ENCODE measurements at places on chromosomes 6 and 20.

GRCh38 chr6:108432792-108433191, 127.9 kb upstream of the FOXO3 start:
- DNase-seq: no peak

- no peak for DNase-seq
Measured at GRCh38 chr6:28953585-28954258, 29.9 kb upstream of the TRIM27 start.

DNA sequence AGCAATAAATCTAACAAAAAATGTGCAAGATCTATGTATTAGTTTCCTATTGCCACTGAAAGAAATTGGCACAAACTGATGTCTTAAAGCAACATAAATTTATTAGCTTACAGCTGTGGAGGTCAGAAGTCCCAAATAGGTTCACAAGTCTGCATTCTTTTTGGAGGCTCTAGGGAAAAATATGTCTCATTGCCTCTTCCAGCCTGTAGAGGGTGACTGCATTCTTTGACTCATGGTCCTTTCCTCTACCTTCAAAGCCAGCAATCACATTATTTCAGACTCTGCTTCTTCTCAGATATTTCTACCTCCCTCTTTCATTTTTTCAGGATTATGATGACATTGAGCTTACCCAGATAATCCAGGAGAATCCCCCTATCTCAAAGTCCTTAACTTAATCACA, 1531.1 kb downstream of the KHDRBS2 start:
- no peak for DNase-seq

- DNase-seq: no peak
Measured at GRCh38 chr6:131572686-131573415, at the start of gene ARG1. Gene ARG1 (plus strand): TSS chr6:131573226. CDS start chr6:131573283, 57 bp downstream.

GRCh38 chr20:5430670-5431069, 113.9 kb upstream of the PROKR2 start:
- no peak for DNase-seq

DNA sequence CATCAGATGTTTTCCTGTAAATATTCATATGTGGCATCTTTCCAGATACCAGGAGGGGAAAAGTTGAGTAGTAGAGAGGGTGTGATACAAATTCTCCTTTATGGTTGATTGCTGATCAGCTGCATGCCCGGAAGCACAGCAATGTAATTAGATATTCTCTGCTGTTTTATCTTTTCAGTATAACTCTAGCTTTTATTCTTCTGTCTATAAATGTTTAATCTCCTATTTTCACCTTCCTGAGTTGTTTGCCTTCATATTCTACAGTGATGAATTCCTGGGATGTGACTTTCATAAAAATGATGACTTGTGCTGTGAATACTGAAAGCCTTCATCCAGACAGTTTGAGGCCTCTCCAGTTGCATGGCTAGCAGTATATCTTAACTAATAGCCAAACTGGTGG, 53.7 kb downstream of the SH3BGRL2 start:
- no peak for DNase-seq

- no peak for DNase-seq
Measured at GRCh38 chr20:32945710-32946221, 58.5 kb downstream of the SUN5 start.

Data from effector CD4-positive, alpha-beta T cell (primary cell).